ENCODE measurements at places on chromosomes 5 and 9.

GRCh38 chr5:55868846-55869245, 17.7 kb downstream of the IL31RA start:
- DNase-seq, result no peak

DNA sequence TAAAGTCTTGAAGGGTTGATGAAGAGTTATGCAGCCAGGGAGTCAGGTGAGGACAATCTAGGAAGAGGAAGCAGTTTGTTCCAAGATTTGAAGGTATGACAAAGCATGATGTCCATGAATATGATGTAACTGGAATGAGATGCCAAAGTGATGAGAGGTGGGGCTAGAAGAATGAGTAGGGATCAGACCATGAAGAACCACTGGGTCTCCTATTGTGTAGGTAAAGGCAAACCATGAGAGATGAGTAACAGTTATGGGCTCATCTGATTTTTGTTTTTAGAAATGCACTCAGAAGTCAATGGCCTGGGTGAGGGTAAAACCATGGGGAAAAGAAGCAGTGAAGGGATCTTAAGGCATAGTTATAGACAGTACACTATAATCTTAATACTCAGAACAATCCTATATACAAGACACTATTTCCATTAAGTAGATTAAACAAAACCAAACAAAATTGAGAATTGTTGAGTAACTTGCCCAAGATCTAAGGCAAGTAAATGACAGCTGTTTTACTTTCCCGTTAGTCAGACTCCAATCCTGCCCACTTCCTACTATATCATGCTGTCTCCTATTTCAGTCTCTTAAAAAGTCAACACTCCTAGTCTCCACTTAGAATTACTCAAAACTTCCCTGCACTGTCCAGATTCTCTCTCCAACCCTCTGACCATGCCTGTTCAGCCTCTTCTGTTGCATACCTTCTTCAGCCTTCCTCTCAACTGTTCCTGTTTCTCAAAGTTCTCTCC, 393.8 kb upstream of the MEF2C start:
- DNase-seq, result no peak

DNA sequence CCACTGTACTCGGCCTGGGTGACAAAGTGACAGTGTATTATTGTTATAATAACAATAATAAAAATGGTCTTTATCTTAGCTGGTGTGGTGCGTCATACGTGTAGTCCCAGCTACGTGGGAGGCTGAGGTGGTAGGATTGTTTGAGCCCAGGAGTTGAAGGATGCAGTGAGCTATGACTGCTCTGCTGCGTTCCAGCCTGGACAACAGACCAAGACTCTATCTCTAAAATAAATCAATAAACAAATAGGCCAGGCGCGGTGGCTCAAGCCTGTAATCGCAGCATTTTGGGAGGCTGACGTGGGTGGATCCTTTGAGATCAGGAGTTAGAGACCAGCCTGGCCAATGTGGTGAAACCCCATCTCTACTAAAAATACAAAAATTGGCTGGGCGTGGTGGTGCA, 9.2 kb upstream of the DENND4C start:
- no peak for DNase-seq

- DNase-seq, result no peak
These were observed 27.4 kb upstream of the KCNMB1 start for GRCh38 chr5:170416526-170416925.

DNA sequence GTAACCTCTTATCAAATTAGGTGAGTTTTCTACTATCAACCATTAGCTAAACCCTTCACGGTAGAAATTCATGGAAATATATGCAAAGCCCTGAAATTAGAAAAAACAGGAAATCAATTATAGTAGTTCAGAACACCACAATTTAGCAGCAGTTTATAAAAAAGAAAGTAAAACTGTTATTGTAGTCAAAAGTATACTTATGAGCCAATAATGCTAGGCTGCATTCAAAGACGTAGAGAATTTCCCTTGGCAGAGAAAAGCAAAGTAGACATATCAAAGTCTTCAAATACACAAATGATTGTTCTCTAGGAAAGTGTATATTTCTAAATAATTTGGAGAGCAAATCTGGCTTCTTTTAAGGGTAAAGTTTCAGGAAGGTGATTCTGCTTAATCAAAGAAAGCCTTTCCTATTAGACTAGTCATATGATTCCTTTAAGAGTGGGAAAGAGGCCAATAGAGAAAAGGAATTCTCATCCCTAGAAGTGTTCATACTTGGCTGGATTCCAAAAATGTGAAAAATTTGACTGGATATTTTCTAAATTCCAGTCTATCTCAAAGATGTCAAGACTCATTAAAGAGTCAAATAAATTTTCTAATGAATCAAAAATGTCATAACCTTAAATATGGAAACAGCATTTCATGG, 185.5 kb downstream of the SMC2 start:
- no peak for DNase-seq

- DNase-seq, result no peak
These were observed 59.3 kb upstream of the CACNA1B start for GRCh38 chr9:137818286-137818685.

DNA sequence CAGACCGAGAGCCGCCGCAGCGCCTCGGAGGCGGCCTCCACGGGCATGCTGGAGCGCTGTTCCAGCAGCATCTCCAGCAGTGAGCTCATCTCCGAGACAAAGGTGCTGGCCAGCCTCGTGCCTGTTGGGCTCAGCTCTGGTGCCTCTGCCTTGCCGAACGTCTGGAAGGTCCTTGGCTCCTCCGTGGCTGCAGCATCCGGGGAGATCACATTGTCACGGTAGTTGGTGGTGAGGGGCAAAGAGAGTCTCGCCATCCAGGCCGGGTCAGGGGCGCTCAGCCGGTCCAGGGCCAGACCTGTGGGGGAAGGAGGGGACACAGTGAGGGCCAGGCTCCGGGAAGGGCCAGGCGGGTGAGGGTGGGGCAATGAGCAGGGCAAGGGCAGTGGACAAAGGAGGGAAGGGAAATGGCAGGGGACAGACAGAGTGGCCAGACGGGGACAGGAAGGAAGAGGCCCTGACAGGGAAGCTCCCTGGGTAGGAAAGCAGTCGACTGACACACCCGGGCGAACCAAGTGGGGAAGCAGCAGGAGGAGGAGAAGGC, 12.4 kb downstream of the PCDH12 start:
- no peak for DNase-seq

DNA sequence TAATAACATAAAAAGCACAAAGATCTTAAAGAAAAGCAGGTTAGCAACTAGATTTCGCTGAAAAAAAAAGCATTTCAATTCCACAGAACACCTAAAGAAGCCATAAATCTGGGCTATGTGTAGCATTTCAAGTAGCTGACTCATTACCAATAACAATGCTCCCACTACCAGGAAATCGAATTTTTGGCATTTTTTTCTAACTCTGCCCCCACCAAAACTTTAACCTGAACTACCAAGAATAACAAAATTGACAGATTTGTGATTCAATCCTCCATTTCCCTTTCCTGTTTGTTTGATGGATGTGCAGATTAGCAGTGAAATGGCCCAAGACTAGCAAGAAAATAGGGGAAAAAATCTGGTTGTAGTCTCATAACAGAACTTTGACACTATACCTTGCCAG, 180.2 kb downstream of the RASEF start:
- DNase-seq, result no peak

- no peak for DNase-seq
These were observed 599.9 kb downstream of the ISL1 start for GRCh38 chr5:51983161-51983560.

GRCh38 chr9:84067821-84068220, 87.2 kb downstream of the RMI1 start:
- DNase-seq, result no peak

DNA sequence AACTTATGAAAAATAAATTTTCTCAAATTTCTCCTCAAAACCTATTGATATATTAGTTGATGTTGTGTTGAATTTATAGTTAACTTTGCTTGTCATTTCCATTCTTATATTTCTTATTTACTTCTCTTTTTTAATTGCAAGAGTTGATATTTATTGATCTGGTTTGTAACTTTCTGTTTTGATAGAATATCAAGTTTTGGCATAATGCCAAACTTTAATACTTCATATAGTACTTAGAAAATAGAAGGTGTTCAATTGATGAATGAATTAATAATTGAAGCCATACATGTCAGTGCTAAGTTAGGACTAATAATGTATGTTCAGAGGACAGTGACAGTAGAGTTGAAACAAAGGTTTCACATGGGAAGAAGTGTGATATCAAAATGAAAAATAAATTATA, 27.9 kb downstream of the ERCC6L2 start:
- no peak for DNase-seq

DNA sequence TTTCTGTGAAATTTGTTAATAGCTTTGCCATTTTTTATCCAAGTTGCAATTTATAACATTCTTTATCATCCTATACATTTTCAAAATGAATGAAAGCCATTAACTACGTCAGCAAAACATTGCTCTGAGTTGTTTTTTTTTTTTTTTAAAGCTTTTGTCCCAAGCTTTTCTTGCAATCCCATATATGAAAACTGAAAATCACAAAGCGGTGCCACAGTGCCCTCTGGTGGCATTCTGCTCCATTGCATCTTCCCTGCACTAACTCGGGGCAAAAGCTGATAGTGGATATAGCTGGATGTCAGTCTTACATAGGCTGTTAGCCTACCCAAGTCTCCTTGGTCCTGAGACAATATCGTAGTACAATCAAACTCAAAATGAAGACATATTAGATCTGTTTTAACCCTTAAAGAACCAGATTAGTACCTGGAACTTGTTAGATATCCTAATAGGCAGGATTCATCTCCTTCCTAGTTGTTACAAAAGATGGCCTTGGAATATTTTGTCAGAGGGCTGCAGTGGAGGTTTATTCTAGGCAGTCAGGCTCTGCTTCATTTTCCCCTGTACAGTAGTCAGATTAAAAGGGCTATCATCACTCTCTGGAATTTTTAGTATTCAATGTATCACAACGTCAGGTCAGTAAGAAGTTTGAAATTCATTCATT, 669.9 kb downstream of the PTPRD start:
- DNase-seq, result no peak

- no peak for DNase-seq
These were observed 59.0 kb downstream of the MARCHF11 start for GRCh38 chr5:16120579-16120978.

DNA sequence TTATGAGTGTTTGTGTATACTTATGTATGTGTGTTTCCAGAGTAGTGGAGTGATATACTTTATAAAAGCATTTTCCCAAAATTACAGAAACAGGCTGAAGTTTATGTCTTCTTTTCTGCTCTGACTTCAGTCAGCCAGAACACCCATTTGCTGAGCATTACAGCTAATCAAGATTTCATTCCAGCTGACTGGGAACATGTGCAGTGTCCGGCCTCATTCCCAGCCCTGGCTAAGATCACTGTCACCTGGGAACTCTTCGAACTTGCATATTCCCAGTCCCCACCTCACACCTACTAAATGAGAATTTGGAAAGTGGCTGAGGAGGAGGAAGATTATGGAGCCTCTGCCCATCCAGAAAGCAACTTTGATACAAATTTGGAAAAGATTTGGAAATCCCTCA, 90.8 kb upstream of the PRRC1 start:
- no peak for DNase-seq

DNA sequence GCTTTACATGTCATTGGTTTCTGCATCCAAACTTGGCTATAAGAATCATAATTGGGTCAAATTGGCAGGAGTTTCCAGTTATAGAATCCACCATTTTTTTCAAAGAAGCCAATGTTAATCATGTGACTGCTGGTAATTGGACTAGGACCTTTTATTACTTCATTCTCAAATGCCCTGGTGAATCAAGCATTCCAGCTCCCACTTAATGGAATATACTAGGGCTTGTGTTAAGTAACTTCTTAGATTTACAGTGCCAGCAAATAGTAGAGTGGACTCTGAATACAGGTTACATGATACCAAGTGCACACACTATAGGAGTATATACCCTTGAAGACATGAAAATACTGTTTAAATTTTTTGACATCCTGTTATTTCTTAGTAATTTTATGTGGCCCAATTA, 96.7 kb downstream of the NUDT12 start:
- DNase-seq, result no peak

- DNase-seq, result no peak
These were observed 265.5 kb downstream of the GRIA1 start for GRCh38 chr5:153755913-153756500.

GRCh38 chr9:118558026-118558425, 811.2 kb downstream of the BRINP1 start:
- DNase-seq, result no peak

- DNase-seq, result no peak
These were observed 182.8 kb upstream of the NFIL3 start for GRCh38 chr9:91606255-91606995.

GRCh38 chr9:71368157-71368556, 246.7 kb upstream of the TRPM3 start:
- no peak for DNase-seq

DNA sequence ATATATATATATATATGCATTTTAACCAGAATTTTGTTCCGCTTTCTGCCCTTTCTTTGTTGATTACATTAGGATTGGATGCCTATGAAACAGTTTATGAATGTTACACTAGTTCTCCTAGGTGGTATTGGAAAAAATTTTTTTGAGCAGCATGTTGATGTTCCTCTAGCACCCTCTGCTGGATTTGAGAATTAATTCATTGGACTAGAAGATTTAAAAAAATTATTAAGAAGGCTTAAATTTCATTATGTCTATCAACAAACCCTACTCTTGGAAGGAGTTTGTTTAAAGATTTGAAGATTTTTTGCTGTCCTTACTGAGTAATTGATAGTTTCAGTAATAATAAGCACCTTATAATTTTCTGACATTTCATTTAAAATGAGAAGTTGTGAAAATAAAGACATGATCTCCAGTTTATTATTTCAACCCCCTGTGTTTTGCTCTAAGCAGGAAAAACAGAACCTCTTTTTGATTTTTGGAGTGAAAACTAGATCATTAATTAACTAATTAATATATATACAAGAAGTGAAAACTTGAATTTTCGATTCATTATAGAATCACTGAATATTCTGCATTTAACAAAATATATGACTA, 89.6 kb downstream of the CCDC171 start:
- DNase-seq, result peak; percentile 6

DNA sequence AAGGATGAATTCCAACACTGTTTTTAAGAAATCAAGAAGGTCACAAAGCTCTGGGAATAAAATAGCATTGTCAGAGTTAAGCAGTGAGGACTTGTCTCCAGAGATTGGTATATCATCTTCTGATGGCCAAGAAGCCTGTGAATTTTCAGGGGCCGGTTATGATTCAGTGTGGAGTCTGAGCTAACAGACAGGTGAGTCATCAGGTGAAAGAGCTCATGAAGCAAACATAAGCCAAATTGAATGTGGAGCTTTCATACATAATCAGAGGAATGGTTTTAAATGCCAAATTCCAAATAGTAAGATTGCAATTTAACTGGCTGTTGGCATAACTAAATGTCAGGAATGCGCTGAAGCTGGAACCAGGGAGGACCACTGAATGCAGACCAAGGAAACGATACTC, 494.2 kb downstream of the MTRR start:
- DNase-seq, result no peak
